ENCODE measurements at places on chromosomes 11 and 22. TPM values are rescaled to one million over a fixed set of nuclear protein-coding genes. Genes with fewer than 3 reads are reported as not detected.

Gene DEFB131B
- not detected for total RNA-seq

Gene OR52E8
- total RNA-seq: not detected

Gene C22orf42
- total RNA-seq: 0.55 TPM

Gene OR5D16
- total RNA-seq: not detected

Gene C11orf16
- not detected for total RNA-seq

Gene HPX
- total RNA-seq: 1.1 TPM

Gene MS4A4E
- total RNA-seq: 0.97 TPM

Gene DEPDC7
- total RNA-seq: 3.6 TPM

Gene ACRV1
- not detected for total RNA-seq

Gene CHRNA10
- 0.51 TPM for total RNA-seq

Gene USH1C
- total RNA-seq: not detected

Gene OR51E1
- total RNA-seq: not detected

Gene CD248
- total RNA-seq: 16.8 TPM

Gene ARHGAP1
- total RNA-seq: 72.2 TPM

Gene CALCA
- not detected for total RNA-seq

Gene CASP5
- total RNA-seq: not detected

Gene RTN4R
- total RNA-seq: 0.55 TPM

Gene SCGB1D2
- total RNA-seq: not detected

All from adrenal gland (tissue), 19 donors.